ENCODE measurements at places on chromosomes 7 and 10.

DNA sequence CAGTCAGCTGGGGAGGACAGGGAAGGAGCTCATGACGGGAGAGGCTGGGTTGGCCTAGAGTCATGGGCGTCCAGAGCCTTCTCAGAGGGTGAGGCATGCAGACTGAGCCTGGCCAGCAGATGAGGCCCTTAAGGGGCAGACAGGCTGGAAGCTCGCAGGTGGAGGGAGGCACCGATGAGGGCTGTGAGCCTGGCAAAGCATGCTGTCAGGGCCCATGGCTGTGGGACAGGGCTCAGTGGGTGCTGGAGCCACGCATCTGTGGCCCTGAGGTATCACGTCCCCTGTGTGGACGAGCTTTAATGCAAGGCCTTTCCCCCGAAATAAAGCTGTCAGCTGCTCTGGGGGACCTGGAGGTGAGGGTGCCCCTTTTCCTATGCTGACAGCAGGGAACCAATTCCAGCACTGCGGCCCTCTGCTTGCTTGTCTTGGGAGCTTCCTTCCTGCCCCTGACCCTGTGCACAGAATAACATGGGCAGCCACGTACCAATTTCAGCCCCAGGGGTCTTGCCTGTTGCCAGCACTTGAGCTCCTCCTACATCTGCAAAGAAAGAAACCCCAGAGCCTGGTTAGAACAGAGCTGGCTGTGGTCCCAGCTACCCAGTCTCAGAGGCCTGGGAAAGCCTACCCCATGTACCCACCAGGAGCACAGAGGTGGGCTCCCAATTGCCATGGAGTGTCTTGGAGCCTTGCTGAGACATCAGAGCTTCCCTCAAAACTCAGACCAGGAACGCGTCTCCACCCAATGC, 20.6 kb downstream of the TMEM273 start:
- DNase-seq, result no peak

DNA sequence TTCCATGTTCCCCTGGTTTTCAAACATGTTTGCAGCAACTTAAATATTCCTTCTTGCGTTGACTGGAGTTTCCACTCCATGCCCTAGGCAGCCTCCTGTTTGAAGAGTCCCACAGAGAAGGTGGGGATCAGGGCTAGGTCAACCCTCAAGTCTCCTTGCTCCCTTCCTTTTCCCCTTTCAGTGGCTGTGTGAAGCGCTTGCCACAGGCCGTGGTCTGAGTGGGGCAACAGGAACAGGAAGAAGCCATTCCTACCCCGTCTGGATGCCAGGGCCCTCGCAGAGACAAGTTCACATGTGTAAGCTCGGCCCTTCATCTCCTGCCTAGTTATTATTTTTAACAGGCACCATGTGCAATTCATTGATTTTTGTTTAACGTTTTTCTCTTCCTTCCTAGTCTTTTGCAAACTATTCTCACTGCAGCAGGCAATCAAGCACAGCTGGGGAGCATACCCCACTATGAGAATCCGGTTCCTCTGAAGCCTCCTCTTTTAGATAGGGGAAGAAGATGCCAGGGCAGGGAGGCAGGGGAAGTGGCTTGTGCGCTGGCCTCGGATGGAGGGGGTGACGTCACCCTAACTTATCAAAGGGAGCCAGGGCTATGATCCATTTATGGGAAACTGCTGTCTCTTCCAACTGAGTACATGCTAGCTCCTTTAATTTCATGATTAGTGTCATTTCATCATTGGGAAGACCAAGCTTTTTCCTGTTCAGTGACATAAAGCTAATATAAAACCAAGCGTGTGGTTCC, 64.2 kb downstream of the PRLHR start:
- peak; percentile 53 for DNase-seq

GRCh38 chr7:45105588-45106188, 5.8 kb downstream of the TBRG4 start:
- no peak for DNase-seq

DNA sequence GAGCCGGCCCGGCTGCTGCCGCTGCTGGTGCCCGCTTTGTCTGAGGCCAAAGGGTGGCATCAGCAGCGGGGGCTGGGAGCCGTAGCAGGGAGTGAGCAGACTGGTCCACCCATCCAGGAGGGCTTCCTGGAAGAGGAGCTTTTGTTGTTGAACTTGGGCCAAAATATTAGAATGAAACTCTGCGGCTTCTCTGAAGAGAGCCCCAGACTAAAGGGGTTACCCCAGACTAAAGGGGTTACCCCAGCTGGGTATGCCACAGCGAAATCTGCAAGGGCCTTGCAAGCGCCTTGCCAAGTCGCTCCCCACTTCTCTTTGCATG, 154.7 kb upstream of the ZMIZ1 start:
- DNase-seq, result no peak

DNA sequence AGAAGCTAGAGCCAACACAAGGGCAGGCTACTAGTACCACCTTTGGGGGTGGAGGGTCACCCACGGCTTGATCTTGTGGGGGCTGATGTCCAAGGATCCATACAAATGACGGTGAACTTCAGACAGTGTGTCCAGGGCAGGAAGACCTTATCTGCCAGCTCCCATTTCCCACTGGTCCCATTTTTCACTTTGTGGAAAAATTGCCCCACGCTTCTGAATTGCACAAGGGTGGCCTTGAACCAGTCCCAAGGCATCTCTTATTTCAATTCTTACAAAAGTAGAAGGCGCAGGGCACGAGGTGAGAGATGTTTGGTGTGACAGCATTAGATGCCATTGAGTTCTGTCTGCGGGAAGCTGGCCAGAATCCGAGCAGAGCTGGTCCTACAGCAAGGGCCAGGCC, 252.7 kb upstream of the CELF2 start:
- no peak for DNase-seq

GRCh38 chr7:818031-818699, 14.1 kb upstream of the SUN1 start:
- DNase-seq, result no peak

DNA sequence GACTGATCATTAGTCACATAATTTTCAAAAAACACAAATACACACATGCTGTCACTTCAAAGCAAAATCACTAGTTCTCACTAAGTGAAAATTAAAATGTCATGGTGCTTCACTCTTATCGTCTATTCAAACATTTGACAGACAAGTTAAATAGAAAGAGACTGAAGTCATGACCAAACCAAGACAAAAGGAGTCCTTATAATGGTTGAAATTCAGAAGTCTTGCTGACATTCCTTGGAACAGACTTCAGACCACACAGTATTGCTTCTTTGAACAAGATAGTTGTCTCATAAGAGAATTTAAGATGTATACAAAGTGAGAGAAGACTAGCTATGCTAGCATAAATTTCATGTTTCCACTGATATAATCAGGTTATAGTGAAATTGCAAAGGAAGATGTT, 119.5 kb downstream of the SEMA3D start:
- DNase-seq, result no peak

DNA sequence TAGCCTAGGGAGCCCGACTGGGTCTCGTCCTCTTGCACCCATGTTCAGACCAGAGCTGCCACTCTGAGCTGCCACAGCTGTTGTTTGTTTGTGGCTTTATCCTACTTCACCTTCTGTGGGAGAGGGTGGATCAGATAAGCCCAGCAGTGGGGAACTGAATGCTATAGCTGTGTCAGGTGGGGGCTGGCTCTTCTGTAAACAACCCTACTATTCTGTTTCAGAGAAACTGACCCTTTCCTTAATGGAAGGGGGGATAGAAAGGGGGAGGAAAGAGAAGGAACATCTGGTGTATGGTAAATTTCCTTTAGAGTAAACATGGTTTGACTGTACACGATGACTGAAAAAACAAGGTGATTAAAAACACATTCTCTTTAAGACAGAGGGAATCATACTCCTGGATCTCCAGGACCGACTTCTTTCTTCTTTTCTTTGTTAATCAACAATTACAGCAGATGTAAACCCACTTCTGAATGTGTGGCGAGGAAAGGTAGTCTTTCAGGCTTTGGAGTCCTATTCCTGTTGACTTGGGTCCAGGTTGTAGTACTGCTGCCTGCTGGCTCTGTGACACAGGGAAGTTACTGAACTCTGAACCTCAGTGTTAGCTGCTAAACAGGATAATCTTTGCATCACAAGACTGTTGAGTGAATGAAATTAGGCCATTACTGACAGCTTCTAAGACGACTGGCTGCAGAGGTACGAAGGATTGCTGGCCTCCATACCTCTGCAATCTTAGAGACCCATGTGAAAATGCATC, 6.0 kb downstream of the PRXL2A start:
- no peak for DNase-seq

DNA sequence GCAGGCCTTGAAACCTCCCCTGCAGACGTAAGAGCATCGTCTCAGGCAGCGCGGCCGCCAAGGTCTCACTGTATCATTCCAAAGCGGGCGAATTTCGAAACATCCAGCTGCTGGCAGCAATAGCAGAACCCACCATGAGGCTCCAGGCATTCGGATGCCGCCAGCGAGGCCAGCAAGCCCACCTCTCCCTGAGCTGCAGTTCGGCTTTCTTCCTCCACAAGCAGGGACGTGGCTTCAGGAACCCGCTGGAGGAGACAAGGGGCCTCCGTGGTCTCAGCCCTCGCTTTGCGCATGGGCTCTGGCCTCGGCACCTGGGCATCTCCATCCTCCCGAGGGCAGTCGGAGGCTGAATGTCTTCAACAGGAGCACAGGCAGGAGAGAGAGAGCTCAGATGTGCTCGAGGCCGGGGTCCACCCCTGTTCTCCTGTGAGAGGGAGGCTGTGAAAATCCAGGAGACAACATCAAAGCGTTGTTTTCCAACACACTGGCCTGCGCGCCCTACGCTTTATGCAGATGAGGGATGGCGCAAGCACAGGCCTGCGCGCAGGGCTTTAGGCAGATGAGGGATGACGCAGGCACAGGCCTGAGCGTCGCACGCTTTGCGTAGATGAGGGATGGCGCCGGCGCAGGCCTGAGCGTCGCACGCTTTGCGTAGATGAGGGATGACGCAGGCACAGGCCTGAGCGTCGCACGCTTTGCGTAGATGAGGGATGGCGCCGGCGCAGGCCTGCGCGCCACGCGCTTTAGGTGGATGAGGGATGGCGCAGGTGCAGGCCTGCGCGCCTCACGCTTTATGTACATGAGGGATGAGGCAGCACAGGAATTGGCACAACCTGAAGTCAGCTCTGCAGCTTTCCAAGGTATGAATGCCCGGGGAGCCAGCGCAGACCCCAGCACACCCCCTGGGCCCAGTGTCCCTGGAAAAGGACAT, 103.2 kb downstream of the WDR37 start:
- no peak for DNase-seq

GRCh38 chr10:102335184-102335583, 60.3 kb upstream of the NFKB2 start:
- DNase-seq, result no peak

- no peak for DNase-seq
Observed at GRCh38 chr10:113350311-113351040, 202.4 kb upstream of the HABP2 start.

DNA sequence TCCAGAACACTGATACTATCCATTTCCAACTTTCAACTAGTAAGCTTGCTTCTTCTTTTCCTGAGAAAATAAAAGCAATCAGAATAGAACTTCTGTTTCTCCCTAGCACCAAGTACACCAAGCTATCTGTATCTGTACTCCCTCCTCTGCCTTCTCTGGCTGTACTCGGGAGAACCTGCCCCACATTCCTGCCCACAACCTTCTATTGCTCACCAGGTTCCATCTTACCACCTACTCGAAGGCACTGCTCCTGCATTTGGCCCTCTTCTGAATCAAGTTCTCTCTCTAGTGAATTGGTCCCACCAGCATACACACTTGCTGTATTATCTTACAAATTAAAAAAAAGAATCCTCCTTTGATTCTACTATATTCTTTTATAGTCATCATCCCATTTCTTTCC, 169.6 kb upstream of the PTN start:
- DNase-seq, result no peak

DNA sequence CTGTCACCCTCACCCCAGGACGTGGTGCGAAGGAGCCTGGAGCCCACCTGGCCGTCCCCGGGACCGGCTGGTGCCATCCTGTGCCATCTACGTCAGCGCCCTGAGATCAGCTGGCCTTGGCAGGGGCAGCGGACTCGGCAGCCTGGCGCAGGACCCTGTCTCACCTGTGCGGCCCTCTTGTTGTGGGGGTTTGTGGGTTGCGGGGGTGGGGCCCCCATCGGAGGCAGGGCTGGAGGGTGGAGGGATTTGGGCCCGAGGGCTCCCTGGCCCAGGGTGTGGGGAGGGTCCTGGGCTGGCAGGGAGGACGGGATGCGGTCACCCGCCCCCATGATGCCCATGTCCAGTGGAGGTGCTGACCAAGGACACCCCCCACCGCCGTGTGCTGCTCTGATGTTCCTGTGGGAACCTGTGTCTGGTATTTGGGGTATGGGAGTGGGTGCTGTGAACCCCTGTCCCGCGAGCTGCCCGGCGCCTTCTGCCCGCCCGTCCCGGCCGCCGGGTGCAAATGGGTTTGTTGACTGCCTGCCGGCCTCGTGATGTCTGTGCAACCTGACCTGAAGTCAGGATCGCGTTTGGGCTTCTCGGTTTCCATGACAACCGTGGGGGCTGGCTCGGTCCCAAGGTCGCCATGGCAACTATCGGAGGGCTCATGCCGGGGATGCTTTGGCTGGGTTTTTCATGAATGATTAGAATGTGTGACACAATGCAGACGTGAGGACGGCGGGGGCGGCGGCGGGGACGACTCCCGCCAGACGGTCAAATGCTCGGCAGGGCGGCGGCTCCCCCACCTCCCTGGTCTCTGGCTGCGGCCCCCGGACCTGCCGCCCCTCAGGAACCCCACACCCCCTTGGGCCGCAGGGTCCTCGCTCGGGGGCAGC, 7.3 kb downstream of the MAFK start:
- DNase-seq, result no peak

DNA sequence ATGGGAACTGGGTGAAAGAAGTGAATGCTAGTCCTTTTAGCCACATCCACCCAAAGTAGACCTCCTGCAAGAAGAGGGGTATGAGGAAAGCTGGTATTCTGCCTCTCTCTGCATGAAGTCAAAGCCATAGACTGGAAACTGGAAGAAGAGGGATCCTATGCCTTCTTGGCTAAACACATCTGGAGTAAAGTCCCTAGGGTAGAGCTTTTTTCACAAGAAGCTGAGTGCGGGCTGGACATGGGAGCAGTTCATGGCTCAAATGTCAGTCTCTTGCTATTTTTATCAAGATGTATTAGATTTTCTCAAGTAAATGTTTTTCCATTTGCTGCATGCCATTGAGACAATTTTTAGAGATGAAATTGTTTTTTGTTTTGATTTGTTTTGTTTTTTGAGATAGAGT, 206.5 kb upstream of the TMEM72 start:
- no peak for DNase-seq

- DNase-seq, result no peak
Observed at GRCh38 chr7:132825222-132825621, 249.0 kb upstream of the PLXNA4 start.

All from CD4-positive, alpha-beta T cell treated with Interferon gamma for 1 hour (primary cell).